OCI-M1 (cell line): ENCODE measurements at places on chromosomes 3 and 15.

- no peak for DNase-seq
These were observed 698.7 kb downstream of the NTRK3 start for GRCh38 chr15:87557881-87558280.

DNA sequence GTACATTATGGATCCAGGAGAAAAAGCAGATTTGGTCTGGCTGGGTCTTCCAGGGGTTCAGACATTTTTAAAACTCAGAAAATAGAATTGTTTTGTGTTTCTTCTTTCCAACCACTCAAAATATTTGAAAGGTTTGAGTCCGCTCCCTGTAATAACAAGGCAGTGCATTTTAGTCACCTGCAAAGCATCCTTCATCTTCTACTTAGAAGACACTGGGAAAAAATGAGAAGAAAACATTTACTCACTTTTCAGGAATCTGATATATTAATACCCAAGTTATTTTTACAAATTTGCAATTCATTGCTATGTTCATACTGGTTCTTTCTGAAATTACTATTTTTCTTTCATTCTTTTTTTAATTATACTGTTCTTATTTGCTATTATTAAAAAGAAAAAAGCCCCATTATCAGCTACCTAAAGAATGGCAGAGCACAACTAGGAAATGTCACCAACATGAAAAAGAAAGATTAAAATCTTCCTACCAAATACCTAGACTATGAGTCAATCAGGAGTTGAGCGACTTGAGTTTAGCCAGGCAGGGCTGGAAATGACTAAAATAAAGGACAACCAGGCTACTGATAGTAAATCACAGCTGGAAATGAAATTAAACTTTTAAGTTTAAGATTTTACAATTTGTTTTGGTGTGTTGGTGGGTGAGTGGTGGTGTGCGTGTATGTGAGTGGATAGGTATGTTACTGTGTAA is 280.3 kb upstream of the THBS1 start:
- no peak for DNase-seq

- DNase-seq, result no peak
These were observed 1.6 kb upstream of the PROK2 start for GRCh38 chr3:71786551-71786950.

DNA sequence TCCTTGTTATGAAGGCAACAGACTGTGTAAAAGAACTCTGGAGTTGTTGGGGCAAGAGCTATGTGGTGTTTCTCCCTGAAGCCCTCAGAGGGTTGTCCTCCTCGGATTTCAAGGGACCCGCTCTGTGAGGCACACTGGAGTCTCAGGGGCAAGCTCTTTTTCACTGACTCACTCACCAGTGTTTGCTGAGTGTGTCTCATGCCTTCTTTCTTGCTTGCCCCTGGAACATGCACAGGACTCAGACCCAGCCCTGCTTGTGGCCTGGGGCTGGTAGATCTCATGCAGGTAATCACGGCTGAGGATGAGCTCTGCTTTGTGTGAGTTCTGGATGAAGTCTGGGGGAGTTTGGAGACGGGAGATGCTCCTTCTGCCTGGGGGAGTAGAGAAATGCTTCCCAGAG is 93.7 kb downstream of the CACNA1D start:
- no peak for DNase-seq

DNA sequence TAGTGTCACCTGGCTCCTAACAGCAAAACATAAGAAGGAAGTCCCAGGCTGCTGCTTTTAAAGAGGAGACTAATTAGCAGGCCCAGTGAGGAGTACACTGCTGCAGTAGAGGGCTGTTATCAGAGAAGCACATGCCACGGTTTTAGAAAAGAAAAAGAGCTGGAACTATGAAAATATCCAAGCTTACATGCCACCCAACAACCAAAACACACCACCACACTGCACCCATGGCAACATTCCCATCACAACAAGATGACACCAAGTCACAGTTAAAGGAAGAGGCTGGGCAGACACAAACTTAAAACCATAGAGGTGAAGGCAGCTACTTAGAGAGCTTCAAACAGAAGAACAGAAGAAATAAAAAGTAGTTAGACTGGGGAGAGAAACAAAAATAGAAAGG is 37.0 kb downstream of the NPTN start:
- DNase-seq, result peak; percentile 36

DNA sequence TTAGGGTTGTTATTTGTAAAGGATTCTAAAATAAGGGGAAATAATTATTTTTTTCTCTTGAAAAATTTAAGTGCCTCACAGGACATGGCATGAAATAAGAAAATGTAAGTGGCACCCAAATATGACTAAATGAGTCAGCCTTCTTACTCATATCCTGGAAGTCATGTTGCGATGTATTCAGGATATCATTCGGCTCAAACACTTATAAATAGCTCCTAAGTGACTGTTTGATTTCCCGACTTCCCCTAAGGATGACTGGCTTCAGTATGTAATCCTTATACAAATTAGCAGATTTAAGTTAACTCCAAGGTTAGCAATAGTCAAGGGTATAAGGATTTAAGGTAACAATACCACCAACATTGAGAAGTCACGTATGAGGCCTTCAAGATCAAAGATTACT is 57.3 kb upstream of the OSTN start:
- DNase-seq, result no peak

DNA sequence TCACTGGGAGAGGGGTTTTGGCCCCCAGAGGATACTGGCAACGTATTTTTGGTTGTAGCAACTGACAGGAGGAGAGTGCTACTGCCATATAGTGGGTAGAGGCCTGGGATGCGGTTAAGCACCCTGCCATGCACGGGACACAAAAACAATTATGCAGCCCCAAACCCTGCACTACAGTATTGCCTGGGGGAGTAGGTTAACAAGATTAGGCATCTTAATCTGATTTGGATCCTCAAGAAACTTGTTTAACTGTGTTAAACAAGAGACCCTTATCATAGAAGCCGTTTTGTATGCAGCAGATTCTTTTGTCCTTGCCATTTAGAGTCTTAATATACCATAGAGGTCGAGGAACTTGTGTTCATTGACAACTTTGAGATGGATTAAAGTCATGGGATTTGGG is 3.4 kb downstream of the PHLDB2 start:
- DNase-seq, result no peak

DNA sequence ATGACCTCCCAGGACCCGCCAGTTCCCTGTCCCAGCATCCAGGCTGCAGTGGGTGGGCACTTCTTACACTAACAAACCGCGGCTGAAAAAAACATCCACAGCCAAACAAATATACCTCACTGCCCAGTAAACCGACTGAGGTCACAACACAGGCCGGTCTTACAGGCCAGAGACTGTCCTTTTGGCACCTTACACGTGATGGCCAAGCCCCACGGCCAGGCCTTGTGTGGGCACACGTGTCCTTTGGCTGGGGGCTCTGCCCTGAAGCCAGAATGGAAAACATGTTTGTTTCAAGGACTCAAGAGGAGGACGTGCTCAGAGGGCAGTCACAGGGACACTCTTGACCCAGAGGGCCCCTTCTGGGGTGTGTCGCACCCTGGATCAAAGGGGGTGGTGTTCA is 9.8 kb downstream of the SLC38A3 start:
- no peak for DNase-seq

GRCh38 chr3:152400887-152401286 is 132.2 kb downstream of the MBNL1 start:
- no peak for DNase-seq

GRCh38 chr3:11312166-11312565 is 40.0 kb downstream of the ATG7 start:
- DNase-seq, result no peak
